ENCODE measurements at places on chromosomes 6 and 20.
A peak's percentile ranks its signal among the peaks of the same experiment; 100 is the strongest.

DNA sequence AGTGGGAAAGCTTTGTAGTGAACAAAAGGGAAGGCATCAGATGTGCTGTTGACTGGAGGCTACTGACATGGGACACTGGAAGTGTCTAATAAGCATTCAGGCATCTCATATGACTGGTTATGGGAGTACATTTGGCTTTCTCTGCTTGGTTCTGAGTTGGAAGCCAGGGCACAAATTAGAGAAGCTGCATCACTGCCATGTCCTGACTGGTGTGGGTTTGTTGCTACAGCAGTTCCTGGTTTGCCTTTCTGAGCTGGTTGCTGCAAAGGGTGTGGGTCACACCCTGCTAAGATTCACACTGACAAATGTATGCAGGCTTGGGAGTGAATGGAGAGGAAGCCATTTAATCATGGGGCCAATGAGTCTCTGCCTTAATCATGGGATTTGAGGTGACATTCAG is 36.2 kb upstream of the NANP start:
- no peak overlapping the region for H3K27ac ChIP-seq
- DNase-seq = no peak
- no peaks in the 10 kb centered on the region for H3K36me3 ChIP-seq

DNA sequence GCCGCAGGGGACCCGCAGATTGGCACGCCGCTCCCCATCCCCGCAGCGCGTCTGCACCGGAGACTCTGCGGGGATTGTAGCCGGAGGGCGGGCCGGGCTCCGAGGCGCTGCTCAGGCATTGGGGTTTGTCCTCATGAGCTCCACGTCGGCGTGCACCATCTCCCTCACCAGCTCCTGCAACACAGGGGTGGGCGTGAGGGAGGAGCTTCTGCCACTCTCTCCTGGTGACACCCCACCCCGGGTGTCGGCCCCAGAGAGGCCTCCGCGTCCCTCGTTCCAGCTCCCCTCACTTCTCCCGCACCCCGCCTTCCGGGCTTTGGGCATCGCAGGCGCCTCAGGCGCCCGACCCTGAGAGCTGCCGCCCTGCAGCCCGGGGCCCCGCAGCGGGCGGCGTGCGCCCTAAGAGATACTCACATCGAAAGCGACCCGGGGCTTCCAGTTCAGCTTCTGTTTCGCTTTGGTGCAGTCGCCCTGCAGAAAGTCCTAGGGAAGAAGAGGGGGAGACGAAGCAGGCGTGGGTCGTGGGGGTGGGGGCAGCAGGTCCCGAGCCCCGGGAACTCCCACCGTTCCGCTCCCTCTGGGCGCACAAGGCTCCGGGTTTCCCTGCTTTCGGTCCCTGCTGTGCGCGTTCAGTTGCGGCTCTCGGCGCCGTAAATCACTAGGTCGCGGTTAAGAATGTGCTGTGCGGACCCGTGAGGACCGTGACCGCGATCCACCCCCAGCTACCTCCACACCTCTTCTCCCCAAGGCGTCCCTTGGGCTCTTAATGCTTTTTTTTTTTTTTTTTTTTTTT is 14.5 kb downstream of the FOXC1 start:
- peaks cover 23% of the 10 kb centered on the region for H3K4me1 ChIP-seq
- peaks cover 84% of the 10 kb centered on the region for H3K27me3 ChIP-seq
- no peak for DNase-seq
- no peaks in the 10 kb centered on the region for H3K36me3 ChIP-seq
- peak overlapping the region; percentile 46 for H3K4me3 ChIP-seq

DNA sequence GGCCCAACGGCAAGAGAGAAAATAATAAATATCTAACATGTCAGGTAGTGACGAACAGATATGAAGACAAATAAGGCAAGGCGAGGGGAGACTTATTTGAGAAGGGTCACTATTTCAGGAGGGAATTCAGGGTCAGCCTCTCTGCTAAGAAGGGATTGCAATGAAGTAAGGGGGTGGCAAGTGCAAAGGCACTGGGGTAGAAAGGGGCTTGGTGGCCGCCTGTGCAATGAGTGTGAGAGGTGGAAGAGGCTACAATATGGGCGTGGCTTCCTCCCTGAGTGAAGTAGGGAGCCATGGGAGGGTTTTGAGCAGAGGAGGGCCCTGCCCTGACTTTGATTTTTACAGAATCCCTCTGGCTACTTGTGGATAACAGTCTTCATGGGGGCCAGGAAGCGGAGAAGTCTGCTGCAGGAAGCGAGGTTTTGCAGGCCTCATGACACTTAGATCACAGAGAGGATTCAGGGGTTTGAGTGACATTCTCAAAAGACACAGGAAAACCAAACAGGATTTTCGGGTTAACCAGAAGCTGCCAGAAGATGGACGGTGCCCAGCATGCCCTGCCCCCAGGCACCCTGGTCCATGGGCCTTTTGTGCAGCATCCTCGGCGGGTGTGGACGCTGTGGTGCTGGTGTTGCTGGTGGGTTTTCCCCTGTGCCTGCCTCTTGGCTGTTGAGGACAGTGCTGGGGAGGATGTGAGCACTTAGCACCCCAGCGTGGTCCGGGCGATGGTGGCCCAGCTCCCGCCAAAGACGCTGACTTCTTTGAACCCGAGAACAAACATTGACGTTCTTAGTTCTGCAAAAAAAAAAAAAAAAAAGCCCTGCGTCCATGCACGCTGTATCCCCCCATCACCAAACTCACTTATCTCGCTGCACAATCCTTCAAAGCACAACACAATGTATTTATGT is 124.2 kb upstream of the PTPN1 start:
- H3K4me3 ChIP-seq = peak overlapping the region; percentile 25
- H3K36me3 ChIP-seq = no peaks in the 10 kb centered on the region
- no peak overlapping the region for H3K27ac ChIP-seq

GRCh38 chr6:122400121-122400450 is 634 bp downstream of the HSF2 start:
- DNase-seq = no peak
- no peaks in the 10 kb centered on the region for H3K27me3 ChIP-seq
- peak overlapping the region; percentile 94 for H3K4me3 ChIP-seq

GRCh38 chr20:40506537-40506939 is 182.5 kb downstream of the MAFB start:
- no peaks in the 10 kb centered on the region for H3K4me1 ChIP-seq
- peaks cover 2% of the 10 kb centered on the region for H3K27me3 ChIP-seq
- no peak overlapping the region for H3K4me3 ChIP-seq
- peak; percentile 7 for DNase-seq
- no peaks in the 10 kb centered on the region for H3K36me3 ChIP-seq
- no peak overlapping the region for H3K27ac ChIP-seq

DNA sequence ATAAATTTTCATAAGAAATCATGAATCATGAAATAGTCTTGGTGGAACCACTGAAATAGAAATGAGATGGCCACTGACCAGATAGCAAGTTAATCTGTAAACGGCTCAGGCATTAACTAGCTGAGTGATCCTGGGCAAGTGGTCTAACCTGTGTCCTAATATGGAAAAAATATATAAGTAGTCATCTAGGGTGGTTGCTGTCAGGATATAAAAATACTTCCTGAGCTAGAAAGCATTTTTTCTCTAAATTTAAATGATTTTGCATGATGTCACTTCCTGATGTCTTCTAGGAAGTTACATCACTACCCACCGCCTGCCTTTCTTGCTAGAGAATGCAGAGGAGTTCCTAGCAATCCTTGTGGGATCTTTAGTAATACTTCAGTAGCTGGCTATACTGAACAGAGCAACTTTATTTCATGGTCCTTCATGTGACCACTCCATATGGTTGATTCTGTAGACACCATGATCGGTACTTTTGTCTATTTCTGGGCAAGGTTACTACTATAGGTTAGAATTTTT is 228.1 kb upstream of the CEP162 start:
- no peak overlapping the region for H3K27ac ChIP-seq
- H3K4me3 ChIP-seq = no peak overlapping the region
- DNase-seq = no peak

- H3K4me3 ChIP-seq = no peak overlapping the region
- H3K27ac ChIP-seq = no peak overlapping the region
These were observed 15.7 kb downstream of the GSTA3 start for GRCh38 chr6:52893803-52894202.

GRCh38 chr6:136463743-136464142 is 86.5 kb downstream of the MAP7 start:
- H3K36me3 ChIP-seq = no peaks in the 10 kb centered on the region
- H3K4me3 ChIP-seq = no peak overlapping the region
- no peaks in the 10 kb centered on the region for H3K27me3 ChIP-seq
- no peak for DNase-seq
- H3K27ac ChIP-seq = no peak overlapping the region

DNA sequence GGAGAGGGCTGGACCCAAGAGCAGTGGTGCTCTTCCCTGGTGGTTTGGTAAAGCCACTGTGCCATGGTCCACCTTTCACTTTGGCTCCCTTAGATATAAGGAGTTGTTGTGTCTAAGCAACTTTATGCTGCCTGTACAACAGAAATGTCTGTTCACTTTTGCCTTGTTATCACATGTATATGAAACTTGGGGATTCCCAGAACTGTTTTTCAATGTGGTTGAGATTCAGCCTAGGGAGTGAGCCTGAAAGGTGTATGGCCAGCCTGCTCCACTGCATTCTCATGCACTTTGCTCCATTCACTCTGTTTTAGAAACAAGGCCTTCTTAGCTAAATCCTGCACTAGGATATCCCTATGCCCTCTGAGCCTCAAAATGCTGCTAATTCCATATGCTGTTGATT is 234.5 kb upstream of the THEMIS start:
- H3K4me3 ChIP-seq = no peak overlapping the region
- no peaks in the 10 kb centered on the region for H3K4me1 ChIP-seq
- no peaks in the 10 kb centered on the region for H3K36me3 ChIP-seq
- H3K27ac ChIP-seq = no peak overlapping the region

- no peaks in the 10 kb centered on the region for H3K27me3 ChIP-seq
- no peak overlapping the region for H3K4me3 ChIP-seq
- H3K36me3 ChIP-seq = no peaks in the 10 kb centered on the region
These were observed 147.9 kb downstream of the HAO1 start for GRCh38 chr20:7792150-7792869.

DNA sequence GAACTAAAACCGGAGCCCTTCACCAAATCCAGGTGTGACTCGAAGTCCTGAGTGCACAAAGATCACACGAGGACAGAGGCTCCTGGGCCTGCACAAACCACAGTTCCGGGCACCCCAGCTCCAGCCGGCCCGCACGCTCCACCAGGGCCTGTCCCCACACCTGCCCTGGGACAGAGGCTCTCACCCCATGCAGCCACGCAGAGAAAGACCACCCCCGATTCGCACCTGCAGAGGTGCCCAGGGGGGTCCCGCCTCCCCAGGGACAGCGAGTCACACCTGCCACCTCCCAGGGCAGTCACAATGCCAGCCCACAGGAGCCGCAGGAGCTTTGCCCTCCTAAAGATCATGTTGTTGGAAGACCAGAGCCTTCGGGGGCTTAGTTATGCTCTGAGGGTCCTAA is 25.4 kb upstream of the MRGBP start:
- peaks cover 52% of the 10 kb centered on the region for H3K4me1 ChIP-seq
- H3K36me3 ChIP-seq = no peaks in the 10 kb centered on the region
- H3K27ac ChIP-seq = no peak overlapping the region
- H3K4me3 ChIP-seq = no peak overlapping the region
- no peaks in the 10 kb centered on the region for H3K27me3 ChIP-seq

DNA sequence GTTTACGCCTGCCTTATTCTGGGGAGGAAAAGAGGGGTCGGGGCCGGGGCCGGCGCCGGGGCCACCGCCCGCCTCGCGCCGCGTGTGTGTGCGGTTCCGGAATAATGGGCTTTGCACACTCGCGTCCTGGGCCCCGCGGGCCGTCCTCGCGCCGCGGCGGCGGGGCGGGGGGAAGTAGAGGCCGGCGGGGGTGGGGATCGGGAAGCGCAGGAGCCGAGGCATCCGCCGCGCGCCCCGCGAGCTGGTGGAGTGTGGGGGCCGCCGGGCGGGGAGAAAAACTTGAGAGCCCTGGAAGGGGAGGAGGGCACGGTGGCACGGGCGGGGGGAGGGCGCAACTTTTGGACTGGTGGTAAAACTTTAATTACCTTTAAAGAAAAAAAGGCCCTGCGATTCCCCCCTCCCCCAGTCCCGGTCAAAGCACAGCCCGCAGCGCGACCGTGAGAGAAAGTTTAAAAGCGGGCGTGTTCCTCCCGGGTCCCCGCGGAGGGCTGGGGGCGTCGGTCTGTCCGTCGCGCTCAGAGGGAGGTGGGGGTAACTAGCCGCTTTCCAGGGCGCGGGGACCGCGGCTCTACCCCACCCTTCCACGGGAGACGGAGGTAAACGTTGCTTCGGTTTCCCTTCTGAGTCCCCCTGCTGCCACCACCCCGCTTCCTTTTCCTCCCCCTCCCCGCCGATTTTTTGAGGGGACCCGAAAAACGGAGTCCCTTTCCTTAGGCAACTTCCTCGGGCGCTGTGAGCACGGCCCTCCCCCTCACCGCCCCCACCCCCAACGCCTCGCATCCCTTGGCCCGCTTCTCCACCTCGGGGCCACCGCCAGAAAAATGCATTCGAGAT is 1.9 kb downstream of the L3MBTL3 start:
- H3K4me3 ChIP-seq = peak overlapping the region; percentile 91
- H3K36me3 ChIP-seq = peaks cover 8% of the 10 kb centered on the region
- peak overlapping the region; percentile 71 for H3K27ac ChIP-seq
- DNase-seq = peak; percentile 59
- no peaks in the 10 kb centered on the region for H3K27me3 ChIP-seq

DNA sequence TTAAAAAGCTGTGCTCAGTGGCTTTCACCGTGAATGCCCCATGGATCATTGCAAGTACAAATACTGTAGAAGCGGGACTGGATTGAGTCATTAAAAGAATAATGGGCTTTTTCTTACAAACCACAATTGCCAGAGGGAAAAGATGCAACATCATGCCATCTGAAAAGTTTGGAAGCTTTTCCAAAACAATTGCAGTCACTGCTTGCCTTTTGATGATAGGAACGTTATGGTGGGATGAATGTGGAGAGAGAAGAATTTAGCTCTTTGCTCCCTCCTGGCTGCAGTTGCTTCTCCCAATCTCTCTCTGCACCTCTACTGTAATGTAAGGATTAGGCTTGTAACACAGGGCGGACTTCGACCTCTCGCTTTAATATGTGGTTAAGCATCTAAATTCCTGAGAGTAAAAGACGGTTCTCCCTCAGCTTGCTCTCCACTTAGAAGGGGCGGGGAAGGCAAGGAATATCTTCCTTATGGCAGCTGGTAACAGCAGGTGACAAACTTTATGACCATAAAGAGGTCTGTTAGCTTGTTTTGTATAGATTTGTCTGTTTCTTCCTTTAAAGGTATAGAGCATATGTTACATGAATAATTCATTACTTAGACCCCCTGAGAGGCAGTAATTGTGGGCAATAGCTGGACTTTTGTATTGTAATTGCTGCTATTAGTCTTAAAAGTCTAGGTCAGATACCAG is 376.1 kb downstream of the UTRN start:
- no peaks in the 10 kb centered on the region for H3K27me3 ChIP-seq
- peaks cover 27% of the 10 kb centered on the region for H3K4me1 ChIP-seq
- H3K27ac ChIP-seq = no peak overlapping the region
- H3K36me3 ChIP-seq = peaks cover 2% of the 10 kb centered on the region

Data from CD4-positive, alpha-beta T cell (primary cell).